ENCODE measurements at places on chromosomes 5 and 9.

GRCh38 chr9:33921967-33922895 lies 105.3 kb downstream of the UBE2R2 start:
- DNase-seq = no peak

GRCh38 chr5:137753691-137754187 lies 424 bp downstream of the HNRNPA0 start:
- DNase-seq = no peak

GRCh38 chr5:82745016-82745415 lies 332.2 kb downstream of the TMEM167A start:
- DNase-seq = no peak

GRCh38 chr9:123397975-123398374 lies 42.0 kb downstream of the CRB2 start:
- DNase-seq = no peak

- DNase-seq = peak; percentile 12
These were observed 127.4 kb downstream of the BARX1 start for GRCh38 chr9:93827545-93828330.

DNA sequence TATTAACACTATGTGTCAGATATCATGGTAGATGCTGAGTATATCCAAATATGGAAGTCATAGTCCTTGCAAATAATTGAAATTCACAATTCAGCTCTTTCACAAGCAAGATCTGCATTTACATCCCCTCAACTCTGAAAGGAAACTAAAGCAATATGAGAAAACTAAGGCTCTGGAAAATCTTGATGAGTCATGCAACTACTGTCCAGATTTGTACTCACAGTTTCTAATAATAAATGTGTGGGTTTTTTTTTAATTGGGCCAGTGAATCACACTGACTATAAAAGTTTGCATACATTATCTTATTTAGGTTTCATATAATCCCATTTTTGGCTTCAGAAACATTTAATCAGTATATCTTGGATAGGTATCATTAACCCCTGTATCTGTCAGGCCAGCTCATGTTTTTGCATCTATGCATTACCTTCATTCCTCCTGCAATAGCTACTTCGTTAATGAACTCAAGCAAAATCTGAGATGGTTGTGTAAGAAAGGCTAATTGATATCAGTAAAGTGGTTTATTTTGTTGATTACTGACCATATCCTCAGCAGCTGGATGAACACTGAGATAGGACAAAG lies 58.7 kb upstream of the PRR16 start:
- DNase-seq = no peak

DNA sequence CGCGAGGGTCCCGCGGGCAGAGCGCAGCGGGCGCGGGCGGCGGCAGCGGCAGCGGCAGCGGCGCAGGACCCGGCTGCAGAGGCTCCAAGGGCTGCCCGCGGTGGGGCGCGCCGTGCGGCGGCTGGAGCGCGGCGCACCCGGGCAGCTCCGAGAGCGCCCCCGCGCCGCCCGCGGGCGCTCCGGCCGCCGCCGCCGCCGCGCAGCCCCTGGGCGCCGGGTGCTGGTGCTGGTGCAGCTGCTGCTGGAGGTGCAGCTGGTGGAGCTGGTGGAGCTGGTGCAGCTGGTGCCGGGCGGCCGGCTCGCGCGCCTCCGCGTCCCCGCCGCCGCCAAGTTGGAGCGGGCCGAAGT lies 644 bp downstream of the IER5L start:
- DNase-seq = no peak

DNA sequence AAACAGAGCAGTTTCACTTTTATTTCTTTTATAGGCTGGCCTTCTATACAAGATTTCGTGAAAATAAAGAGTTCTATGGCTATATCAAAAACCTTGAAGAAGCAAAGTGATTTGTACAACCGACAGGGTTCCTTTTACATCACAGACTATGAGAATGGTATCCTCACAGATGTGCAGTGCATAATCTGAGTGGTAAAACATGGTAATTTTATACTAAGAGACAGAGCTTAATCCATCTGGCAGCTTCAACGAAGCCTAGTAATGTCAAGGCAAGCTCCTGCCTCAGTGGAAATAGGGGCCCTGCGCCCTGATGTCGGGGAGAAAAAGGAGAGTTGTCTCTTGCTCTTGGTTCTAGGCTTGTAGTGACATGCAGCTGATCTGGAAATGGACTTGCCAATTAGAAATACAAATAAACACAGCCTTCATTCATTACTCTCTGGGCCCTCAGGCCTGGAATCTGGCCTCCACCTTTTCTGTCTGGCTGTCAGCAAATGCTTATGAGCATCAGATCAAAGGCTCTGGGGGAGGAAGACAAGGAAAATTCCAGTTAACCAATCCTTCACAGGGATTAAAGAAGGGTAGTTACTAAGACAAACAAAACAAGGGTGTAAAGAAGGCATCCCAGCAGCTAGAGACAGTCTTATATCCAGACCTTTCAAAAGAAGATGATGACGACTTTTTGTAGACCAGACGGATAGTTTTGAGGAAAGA lies 33.6 kb upstream of the TRIM32 start:
- DNase-seq = no peak

- no peak for DNase-seq
These were observed 23.1 kb downstream of the SMAD5 start for GRCh38 chr5:136155761-136156160.

GRCh38 chr9:121638399-121638798 lies 13.0 kb upstream of the DAB2IP start:
- DNase-seq = no peak
